ENCODE measurements at places on chromosomes 12 and 14.
A peak's percentile ranks its signal among the peaks of the same experiment; 100 is the strongest.

DNA sequence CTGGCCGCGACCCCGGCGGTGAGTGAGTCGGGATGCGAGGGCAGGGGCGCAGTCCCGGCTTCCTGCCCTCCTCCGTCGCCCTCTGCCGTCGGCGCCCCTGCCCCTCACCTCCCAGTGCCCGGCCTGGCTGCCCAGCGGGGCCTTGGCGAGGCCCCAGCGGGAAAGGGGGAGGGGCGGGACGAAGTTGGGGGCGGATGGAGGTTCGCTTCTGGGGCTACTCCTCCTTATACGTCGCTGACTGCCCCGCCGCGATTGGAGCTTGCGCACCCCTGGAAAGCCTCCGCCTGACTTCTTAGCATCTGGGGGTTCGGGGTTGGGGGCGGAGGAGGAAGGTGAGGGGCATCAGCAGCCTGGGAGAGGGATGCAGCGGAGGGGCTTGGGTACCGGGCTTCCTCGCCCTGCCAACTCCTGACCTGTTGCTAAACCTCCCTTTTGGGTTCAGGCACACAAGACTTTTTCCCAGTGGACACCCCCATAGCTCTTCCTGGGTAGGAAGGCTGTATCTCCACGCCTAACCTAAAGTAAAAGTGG lies 406 bp downstream of the TMEM263 start:
- peak; percentile 59 for DNase-seq

DNA sequence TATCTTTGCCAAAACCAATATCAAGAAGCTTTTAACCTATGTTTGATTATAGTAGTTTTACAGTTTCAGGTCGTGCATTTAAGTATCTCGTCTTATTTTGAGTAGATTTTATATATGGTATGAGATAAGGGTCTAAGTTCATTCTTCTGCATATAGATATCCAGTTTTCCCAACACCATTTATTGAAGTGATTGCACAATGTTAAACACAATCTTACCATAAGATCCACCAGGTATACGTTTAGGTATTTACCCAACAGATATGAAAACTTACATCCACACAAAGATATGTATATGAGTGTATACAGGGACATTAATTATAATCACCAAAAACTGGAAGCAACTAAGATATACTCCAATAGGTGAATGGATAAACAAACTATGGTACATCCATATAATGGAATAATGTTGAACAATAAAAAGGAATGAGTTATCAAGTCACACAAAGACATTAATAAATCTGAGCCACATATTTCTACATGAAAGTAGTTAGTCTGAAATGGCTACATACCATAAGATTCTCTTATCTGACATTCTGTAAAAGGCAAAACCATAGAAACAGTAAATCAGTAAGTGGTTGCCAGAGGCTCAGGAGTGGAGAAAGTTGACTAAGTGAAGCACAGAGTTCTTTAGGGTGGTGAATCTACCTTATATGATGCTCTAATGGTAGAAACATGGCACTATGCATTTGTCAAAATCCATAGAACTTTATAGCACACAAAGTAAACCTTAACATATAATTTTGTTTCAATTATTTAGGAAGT lies 222.6 kb downstream of the NUAK1 start:
- no peak for DNase-seq

GRCh38 chr12:109385339-109386058 lies 37.8 kb downstream of the MYO1H start:
- DNase-seq, result peak; percentile 29

GRCh38 chr12:28750946-28751685 lies 398.0 kb upstream of the FAR2 start:
- DNase-seq, result no peak

- DNase-seq, result no peak
These were observed 158.9 kb upstream of the BTG1 start for GRCh38 chr12:92304371-92305055.

DNA sequence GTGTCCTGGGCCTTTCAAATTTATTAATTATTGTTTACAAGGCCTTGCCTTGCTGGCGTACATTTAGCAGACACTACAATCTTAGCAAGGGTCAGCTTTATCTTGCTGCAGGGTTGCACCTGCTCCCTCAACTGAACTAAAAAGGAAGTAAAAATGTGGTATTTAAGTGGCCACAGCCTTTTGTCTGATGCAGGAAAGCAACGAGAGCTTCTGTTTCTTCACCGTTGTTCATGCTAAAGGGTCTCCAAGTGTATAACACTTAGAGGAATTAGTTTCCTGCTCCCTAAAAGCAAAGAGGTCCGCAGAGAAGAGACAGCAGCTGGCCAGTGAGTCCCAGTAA lies 62.8 kb upstream of the EGLN3 start:
- DNase-seq, result no peak

GRCh38 chr12:57456145-57456700 lies 1.1 kb downstream of the INHBE start:
- peak; percentile 69 for DNase-seq

- no peak for DNase-seq
These were observed 57.3 kb downstream of the ETV6 start for GRCh38 chr12:11706509-11707379.

GRCh38 chr12:109016016-109016415 lies 4.9 kb downstream of the SVOP start:
- DNase-seq, result no peak

- DNase-seq, result no peak
These were observed 781.4 kb upstream of the TMEM132C start for GRCh38 chr12:127485528-127485927.

GRCh38 chr12:73867147-73867546 lies 670.5 kb upstream of the ATXN7L3B start:
- no peak for DNase-seq

DNA sequence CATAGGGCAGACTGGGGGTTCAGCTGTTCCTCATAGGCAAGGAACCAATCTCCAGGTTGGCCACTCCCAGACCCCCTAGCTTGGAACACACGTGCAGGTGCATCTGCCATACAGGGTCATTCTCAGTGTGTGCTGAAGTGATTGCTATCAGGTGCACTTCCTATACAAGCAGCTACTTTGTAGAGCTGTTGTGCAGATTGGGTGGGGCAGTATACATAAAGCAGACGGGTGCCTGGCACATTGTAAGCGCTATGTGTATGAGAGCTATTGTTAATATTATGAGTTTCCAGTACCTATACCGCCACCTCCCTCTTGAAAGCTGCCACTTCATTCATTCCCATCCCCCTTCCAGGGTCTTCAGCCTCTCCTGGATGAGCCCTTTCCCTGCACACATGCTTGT lies 17.3 kb downstream of the IRF2BPL start:
- no peak for DNase-seq

DNA sequence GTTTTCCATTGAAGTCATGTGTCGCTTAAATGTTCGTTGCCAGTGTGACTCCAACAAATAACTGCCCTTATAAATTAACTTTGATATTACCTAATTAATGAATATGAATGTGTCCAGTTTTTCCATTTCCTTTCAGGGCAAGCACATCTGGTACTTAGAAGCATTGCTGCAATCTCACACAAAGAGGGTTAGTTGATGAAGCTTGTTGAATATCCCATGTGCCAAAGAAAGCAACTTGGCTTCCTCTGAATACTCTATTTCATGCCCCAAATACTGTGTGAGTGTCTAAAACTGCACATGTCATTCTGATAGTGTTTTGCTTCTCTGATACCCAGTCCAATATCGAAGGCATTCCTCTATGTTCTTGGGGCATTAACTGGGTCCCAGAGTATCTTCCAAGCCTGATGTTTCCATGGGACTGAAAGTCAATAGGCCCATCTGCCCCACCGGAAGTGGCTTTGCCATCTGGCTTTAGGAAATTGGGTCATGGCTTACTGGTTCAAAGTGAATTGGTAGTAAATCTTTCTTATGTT lies 75.8 kb upstream of the CNTN1 start:
- no peak for DNase-seq

- no peak for DNase-seq
These were observed 379.2 kb upstream of the OR4E1 start for GRCh38 chr14:22052795-22053194.

DNA sequence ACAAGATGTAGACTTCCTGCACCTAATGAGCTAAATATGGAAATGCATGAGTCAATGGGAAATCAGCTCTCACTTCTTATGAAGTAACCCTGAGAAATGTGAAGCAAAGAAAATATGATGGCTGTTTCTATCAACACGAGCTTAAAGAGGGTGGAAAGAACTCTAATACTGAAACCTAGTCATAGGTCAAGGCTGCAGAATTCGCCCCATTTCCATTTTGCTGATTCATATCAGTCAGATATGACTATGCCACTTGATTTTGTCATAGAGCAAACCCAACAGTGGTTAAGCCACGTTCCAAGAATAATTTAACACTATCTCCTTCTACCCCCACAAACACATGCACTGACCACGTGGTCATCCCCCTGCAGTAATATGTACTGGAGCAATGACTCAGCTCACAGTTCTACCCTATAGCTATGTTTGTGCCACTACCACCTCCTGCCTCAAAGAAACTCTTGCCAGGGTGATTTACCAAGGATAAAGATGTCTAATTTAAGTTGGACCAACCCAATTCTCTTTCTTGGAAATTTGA lies 157.5 kb downstream of the TMTC3 start:
- DNase-seq, result no peak

- DNase-seq, result no peak
These were observed 458.9 kb upstream of the STXBP6 start for GRCh38 chr14:25508845-25509244.

DNA sequence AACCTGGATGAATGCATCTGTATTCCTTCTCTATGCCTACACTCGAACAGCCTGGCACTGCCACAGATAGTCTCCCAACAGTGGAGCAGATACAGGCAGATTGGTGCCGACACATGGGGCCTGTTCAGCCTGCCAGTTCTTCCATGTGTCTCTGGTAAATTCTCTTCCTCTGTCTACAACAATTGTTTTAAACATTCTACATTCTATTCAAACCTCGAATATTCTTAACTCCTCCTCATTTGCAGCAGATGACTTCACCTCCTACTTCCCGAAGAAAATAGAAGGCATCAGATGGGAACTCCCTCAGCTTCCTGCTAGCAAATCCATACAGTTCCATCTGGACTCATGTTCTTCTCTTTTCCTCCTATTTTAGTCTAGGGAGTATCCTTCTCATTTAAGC lies 43.1 kb upstream of the OTOGL start:
- DNase-seq, result no peak

GRCh38 chr12:2529807-2530206 lies 265.0 kb upstream of the FKBP4 start:
- DNase-seq, result no peak

GRCh38 chr12:70028918-70029317 lies 203.9 kb downstream of the MYRFL start:
- DNase-seq, result no peak

GRCh38 chr12:46958599-46959290 lies 120.7 kb upstream of the PCED1B start:
- no peak for DNase-seq

DNA sequence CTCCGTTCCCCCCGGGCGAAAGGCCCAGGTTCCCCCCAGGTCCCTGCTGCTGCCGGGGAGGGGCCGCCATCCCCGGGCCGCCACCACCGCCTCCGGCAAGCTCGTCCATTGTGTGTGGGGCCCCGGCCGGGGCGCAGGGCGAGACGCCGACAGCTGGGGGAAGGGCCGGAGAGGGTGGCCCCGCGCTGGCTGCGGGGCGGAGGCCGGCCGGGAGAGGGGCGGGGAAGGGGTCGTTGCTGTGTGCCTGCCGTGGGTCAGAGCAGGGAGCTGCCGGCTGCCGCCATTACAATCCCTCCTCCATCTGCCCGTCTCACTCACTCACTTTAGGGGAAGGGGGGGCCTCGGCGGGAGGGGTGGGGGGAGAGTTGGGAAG lies at the start of gene STRN3:
Gene STRN3 (minus strand): TSS at position 303 of the 373 bp plus-strand sequence. CDS start 194 bp downstream, at position 109.
- no peak for DNase-seq

DNA sequence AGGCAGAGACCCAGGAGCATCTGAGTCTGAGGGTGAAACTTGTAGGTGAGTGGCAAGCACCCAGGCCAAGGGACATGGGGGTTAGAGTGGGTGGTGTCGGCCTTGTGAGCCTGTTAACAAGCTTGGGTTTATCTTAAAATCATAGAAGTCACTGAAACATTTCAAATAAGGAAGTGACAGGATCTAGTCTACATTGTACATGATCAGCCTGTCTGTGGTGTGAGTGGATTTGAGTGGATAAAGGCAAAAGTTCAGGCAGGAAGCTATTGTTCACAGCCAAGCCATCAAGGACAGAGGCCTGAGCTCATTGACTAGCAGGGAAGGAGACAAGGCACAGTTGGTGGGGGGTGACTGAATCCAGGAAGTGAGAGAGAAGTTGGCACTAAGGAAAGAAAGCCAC lies 59.3 kb upstream of the FKBP4 start:
- DNase-seq, result no peak

DNA sequence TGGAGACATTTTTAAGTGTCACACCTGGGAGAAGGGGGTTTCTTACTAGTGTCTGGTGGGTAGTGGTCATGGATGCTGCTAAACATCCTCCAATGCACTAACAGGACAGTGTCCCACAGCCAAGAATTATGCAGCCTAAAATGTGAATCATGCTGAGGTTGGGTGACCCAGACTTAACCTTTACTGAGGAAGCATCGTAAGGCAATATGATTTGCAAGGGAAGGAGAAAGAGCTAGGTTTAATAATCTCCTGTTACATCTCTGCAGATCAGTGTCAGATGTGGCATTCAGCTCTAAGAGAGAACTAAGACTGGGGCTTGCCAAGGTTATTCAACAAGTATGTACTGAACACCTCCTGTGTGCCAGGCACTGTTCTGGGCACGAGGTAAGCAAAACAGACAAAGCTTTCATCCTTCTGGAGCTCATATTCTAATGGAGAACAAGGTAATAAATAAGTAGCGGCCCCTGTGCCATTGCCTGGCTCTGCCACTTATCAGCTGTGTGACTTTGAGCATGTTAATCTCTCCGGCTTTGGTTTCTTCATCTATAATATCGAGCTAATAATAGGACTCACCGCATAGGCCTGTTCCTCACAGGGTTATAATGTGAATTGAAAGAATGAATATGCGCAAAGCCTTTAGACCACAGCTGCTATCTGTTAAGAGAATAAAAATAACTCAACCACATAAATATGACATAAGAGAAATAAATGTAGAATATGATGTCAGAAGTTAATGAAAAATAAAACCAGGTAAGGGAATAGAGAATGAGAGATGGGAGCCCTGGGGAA lies 13.5 kb upstream of the GOLGA5 start:
- no peak for DNase-seq

DNA sequence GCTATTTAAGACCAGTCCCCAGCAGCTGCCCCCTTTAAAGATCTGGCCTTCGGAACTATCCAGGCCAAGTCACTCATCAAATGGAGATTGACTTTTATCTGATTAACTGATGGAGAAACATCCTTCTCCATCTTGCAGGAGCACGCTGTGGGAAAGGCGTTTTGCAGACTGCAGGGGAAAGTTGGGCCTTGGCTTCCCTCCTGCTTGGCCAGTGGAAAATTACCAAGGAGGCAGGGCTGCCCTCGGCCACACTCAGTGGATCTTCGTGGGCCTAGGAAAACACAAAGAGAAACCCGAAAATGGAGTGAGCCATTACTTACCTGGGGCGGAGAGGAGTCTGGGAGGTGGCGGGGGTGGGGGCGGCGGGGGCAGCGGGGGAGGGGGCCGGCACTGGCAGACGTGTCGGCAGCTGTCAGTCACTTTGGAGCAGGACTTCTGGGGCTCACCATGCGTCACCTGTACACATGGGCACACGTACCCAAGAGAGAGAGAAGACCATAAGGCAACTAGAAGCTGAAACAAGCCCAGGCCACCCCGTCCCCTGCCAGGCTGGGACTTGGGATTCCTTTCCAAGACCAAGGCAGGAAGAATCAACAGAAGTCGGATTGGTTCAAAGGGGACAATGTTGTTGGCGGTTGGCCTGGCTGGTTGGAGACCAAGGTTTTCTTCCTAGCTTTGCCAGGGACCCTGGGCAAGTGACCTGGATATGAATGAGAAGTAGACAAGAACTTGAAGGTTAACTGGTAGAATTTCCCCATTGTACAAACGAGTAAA lies 9.2 kb downstream of the PRIMA1 start:
- no peak for DNase-seq

Measured in CD4-positive, alpha-beta T cell treated with Interleukin-10 for 1 hour (primary cell).